ENCODE measurements at places on chromosomes 5 and 9. TPM values are rescaled to one million over a fixed set of nuclear protein-coding genes. Genes with fewer than 3 reads are reported as not detected.
A peak's percentile ranks its signal among the peaks of the same experiment; 100 is the strongest.

CTXN3 gene
- total RNA-seq, result not detected

DNA sequence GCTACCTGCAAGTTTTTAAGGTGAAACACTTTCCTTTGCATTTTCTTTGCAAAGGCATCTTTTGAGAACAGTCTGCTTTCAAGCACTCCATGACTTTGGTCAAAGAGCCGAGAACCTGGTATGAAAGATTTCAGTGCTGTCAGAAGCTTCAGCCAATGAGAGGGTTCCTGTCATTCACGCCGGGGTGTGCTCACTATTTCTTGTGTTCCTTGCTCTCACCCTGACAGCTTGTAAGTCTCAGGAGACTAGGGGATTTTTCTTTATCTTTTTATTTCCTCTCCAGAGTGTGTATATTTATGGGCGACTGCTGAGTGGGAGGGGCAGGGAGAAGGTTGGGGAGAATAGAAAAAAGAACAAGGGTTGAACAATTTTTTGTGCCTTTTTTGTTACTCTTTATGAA lies 334.0 kb downstream of the PSAT1 start:
- DNase-seq, result no peak

- no peak for DNase-seq
Measured at GRCh38 chr9:128484686-128485413, 19.7 kb upstream of the GLE1 start.

GRCh38 chr9:130893341-130894101 lies 3.1 kb downstream of the QRFP start:
- peak; percentile 85 for DNase-seq

GRCh38 chr5:106185661-106186081 lies 1485.1 kb downstream of the EFNA5 start:
- DNase-seq, result no peak

IFNA1 gene
- total RNA-seq, result not detected

ADAMTS12 gene
- total RNA-seq, result 2.1 TPM

- DNase-seq, result no peak
Measured at GRCh38 chr5:16140417-16140816, 39.2 kb downstream of the MARCHF11 start.

- DNase-seq, result peak; percentile 89
Measured at GRCh38 chr5:172443441-172444109, 10.8 kb downstream of the SH3PXD2B start.

DNA sequence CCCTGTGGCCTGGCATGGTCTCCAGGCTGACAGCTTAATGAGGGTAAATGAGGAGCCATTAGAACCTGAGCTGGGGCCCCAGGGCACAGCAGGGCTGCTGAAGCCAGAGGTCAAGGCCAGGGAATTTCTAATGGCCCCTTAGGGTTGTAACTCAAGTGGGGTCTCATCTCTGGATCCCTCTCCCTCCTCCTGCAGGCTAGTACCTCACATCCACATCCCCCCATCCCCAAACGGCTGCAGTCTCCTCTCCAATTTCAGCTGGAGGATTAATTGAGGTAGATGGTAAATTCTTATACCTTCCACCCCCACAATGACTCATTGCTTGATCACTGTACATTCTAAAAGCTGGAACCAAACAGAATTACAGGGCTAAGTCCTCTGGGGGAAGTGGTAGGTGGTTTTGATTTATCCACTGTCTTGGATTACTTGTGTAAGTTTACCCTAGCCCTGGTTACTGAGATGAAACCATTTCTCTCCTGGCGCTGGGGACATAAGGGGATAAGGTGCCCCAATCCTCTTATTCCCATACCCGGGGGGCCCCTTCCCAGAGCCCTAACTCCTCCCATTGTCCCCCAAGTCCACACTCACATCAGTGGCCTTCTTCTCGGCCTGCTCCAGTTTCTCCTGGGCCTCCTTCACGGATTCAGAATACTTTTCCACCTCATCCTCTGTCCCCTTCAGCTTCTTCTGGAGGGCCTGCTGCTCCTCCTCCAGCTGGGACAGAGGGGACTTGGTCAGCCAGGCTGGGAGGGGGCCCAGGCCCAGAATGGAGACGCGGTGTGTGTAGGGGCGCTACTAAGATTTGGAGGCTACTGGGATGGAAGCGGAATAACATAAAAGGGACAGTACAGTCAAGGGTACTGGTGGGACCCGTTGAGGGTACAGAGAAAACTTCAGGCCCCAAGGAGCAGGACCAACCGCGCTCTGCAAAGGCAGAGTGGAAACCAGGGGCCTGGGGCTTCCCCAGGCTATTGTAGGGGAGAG lies 875 bp downstream of the TPM2 start:
- no peak for DNase-seq

GRCh38 chr5:108101130-108101529 lies 280.8 kb downstream of the FBXL17 start:
- no peak for DNase-seq

BRIX1 gene
- 10.3 TPM for total RNA-seq

GRCh38 chr5:10746711-10747110 lies 14.3 kb downstream of the DAP start:
- DNase-seq, result no peak

GRCh38 chr5:174832811-174833210 lies 108.4 kb downstream of the MSX2 start:
- DNase-seq, result no peak

BAAT gene
- total RNA-seq, result not detected

DNA sequence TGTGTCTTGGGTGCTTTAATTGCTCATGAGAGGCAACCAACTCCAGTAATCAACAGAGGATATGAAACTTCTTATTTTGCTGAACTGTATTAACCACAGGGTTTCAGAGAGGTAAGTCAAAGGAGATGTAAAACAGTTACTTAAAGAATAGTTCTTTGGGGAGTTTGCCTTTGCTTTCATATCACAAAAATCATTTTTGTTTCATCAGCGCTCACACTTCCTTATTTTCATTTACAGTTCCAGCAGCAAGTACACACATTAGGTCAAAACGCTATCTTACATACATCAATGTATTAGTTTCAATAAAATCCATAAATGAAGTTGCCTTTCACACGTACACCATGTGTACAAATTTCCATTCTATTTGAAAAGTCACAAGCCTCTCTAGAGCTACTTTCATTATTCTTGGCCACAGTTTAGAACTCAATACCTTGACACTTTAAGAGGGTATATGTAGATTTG lies 50.1 kb downstream of the ST8SIA4 start:
- no peak for DNase-seq

GRCh38 chr5:176653401-176654385 lies 6.4 kb downstream of the TSPAN17 start:
- DNase-seq, result no peak

PTGS1 gene
- 4.0 TPM for total RNA-seq

LCP2 gene
- 6.7 TPM for total RNA-seq

Measured in Right ventricle myocardium inferior (tissue), 1 donor.